Iris pigment epithelial cell (primary cell): ENCODE measurements at places on chromosomes 13 and 19.

- peak; percentile 41 for DNase-seq
These were observed 25.2 kb upstream of the ZNF845 start for GRCh38 chr19:53308339-53308811.

DNA sequence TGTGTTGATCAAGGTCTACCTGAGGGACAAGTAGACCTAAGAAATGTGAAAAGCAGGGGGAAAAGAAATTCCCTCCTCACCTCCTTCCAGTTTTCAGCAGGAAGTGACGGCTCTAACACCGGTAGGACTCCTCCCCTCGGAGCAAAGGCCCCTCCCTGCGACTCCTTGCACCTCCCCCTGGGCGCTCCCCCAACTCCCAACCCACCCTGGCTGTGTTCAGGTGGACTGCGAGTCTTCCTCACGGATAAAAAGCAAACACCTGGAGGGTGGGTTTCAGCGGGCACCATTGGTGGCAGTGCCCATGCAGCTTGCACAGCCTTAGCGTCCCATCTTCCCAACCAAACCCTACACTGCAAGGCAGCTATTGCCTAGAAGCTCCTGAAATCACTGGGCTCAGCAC lies 124.5 kb downstream of the COL4A1 start:
- DNase-seq: no peak

DNA sequence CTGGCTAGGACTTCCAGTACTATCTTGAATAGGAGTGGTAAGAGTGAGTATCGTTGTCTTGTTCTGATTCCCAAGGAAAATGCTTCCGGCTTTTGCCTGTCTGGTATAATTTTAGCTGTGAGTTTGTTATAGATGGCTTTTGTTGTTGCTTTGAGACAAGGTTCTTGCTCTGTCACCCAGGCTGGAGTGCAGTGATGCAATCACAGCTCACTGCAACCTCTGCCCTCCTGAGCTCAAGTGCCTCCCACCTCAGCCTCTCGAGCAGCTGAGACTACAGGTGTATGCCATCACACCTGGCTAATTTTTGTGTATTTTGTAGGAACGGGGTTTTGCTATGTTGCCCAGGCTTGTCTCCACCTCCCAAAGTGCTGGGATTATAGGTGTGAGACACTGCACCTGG lies 6.1 kb upstream of the ZNF543 start:
- no peak for DNase-seq

DNA sequence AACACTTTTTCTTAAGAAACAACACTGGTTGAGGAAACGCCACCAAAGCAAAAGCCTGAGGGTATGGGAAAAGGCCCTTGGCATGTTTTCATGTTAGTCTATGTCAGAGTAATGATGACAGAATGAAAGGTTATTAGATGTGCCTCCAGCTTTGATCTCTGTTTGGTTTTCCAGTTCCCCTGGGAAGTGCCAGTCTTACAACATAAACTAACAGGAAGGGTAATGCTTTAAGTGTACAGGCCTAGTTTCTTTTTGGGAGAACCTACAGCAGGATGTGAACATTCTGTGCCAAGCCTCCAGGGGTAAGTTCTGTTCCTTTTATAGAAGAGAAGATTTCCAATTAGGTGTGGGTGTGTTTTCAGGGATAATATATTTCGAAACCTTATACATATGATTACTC lies 121.7 kb downstream of the FNDC3A start:
- DNase-seq: peak; percentile 68

DNA sequence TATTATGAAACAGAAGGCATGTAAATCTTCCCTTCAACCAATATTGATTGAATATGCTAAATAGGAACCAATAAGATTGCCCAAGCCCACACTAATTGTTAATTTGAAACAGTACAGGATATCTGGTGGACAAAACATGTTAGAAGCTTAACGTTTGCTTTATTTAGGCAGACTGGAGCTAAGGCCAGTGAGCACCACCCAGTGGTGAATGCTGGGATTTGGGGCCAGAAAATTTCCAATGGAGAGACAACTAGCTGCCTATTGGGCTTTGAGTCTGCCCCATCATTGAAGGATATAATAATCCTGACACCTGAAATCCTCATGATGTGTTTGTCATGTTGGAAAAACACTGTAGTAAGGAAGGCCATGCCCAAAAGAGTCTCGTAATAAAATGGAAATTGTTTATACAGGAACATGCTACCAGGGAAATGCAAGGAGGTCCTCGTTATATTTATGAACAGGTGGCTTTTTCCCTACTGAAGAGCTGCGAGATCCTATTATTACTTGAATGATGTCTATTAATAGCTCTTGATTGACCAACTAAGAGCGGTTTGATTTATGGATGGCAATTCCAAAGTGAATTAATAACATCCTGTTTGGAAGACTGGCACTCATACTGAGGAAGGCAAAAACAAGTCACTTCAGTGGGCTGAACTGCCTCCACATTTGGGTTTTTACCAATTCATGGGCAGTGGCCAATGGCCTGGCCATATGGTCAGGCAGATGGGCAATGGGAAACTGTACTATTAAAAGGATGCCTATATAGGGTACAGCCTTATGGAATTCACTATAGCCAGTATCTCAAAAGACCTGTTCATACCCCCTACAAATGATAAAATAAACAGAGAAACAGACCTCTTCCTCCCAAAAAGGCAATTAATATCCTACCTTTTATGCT lies 8.7 kb downstream of the SIGLECL1 start:
- peak; percentile 36 for DNase-seq

- peak; percentile 49 for DNase-seq
These were observed 24.1 kb upstream of the CEACAM20 start for GRCh38 chr19:44553478-44554171.

DNA sequence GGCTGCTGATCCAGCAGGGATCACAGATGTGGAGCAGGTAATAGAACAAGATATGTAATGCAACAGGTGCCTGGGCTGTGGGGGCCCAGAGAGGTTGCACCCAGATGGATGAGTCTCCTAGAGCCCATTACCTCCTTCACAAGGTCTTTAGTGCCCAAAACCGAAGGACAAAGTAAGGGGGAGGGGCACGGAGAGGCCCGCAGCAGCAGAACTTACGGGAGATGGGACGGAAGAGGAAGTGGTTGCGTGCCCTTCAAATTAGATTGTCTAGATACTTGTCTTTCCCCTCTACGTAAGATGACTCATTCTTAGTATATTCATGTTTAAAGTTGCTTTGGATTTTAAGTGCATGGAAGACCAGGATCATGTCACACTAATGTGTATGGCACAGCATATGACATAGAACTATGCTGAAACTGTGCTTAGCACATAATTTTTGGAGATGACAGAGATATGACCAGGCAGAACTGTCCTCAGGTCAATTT lies 5.7 kb upstream of the MRPS31 start:
- peak; percentile 79 for DNase-seq

GRCh38 chr13:107873926-107874325 lies 341.4 kb downstream of the LIG4 start:
- no peak for DNase-seq
